ENCODE measurements at places on chromosomes 12 and 14.

DNA sequence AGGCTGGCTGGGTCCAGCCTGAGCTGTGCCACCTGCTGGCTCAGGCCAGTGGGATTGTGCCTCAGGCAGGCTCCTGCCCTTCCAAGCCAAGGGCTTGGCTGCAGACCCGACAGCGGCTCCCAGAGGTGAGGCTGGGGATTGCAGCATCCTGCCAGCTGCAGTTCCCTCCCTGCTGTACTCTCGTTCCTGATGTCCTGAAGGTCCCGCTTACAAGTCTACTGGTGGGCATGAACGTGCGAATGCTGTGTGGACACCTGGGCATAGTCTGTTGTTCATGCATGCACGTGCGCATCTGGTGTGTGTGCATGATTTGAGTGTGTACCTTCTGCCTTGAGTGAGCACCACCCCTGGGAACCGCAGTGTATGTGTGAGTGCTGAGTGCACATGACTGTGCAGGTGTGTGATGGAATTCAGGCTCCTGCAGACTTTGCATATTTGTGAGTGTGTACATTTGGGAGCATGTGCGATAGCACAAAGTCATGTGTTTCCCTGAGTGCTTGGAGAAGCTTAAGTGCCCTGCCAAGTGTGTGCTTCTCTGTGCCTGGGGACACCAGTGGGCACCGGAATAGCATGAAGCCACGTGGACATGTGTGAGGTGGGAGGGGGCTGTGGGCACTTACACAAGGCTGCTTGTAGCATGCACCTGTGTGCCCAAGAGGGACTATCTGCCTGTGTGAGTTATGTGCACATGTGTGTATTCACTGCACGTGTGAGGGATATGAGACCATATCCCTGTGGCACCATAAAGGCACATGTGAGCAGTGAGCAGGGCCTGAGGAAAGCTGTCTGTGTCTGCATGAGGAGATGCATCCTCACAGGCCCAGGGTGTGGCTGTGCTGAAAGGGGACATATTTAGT is 19.3 kb upstream of the KRT7 start:
- peak; percentile 82 for DNase-seq

GRCh38 chr12:12378616-12379015 is 21.7 kb downstream of the BORCS5 start:
- DNase-seq: no peak

DNA sequence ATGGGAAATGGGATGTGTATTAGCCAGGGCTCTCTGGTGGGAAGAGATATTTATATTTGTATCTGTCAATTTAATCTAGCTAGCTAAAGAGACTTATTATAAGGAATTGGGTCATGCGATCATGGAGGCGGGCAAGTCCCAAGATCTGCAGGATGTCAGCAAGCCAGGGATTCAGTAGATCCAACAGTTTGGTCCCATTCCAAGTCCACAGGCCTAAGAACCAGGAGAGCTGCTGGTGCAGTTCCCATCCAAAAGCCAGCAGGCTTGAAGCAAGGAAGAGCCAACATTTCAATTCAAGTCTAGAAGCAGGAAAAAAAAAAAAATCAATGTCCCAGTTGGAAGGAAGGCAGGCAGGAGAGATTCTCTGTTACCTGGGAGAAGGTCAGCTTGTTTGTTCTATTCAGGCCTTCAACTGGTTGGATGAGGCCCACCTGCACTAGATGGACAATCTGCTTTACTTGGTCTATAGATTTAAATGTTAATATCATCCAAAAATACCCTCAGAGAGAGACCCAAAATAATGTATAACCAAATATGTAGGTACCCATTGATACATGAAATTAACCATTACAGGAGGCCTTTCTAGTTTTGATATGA is 60.7 kb upstream of the BCAT1 start:
- no peak for DNase-seq

GRCh38 chr14:35403114-35403602 is 1.4 kb downstream of the NFKBIA start:
- no peak for DNase-seq

- no peak for DNase-seq
These were observed 7.9 kb downstream of the IFFO1 start for GRCh38 chr12:6547987-6548386.

- no peak for DNase-seq
These were observed 2.9 kb upstream of the ZFP36L1 start for GRCh38 chr14:68795597-68796417.

GRCh38 chr12:89679631-89680030 is 29.0 kb downstream of the ATP2B1 start:
- no peak for DNase-seq

DNA sequence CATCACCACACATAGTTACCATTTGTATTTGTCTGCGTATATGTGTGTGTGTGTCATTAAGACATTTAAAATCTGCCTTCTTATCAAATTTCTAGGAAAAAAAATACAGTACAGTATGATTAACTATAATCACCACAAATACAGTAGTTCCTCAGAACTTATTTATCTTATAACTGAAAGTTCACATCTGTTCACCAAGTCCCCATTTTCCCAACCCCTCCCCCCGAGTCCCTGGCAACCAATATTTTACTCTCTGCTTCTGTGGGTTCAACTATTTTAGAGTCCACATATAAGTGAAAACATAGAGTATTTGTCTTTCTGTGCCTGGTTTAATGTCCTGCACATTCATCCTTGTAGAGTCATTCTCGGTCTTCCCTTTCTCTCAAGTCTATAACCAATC is 12.3 kb downstream of the CAPS2 start:
- no peak for DNase-seq
